ENCODE measurements at places on chromosomes 13 and 19.

DNA sequence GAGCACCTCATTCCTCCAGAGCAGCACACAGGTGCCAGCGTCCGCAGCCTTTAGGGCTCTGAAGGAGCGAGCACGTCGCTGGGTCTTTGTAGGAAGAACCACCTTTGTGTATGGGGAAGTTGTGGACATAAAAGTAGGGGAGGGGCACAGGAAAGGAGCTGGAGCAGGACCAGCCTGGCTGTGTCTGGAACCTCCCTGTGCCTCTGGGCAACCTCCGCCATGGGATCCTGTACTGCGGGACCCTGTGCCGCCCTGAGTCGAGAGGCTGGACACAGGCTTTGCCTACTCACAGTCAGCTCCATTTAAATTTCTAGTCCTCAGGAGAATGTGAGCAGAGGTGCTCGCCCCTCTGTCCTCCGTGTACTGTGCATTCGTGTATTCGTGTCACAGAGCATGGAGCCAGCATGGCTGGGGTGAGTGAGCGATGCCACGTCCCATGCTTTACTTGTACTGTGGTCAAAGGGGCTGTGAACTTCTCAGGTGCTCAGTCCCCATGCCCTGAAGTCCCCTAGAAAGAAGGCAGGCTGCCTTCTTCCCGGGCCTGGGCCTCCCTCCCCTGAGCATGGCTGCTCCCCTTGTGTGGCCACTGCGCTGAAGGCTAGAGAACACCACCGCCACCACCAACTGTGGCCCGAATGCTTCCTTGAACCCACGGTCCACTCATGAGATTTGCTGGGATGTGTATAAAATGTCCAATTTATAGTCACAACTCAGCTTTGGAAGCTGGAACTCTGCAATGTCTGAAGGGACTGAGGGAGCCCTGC, 99.9 kb downstream of the TEX29 start:
- DNase-seq: no peak

DNA sequence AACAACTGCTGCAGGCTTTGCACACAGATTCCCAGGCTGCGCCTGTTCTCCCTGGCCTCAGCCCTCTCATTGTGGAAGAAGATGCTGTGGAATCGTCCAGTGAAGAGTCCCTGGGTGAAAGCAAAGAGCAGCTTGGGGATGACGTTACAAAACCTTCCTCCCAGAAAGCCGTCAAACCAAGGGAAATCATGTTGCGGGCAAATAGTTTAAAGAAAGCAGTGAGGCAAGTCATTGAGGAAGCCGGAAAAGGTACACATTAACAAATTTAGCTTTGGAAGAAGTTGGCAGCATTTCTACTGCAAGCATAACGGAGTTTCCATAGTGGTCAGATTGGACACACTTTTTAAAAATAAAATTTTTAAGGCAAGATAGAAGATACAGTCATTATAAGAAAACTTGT, 82.9 kb upstream of the AKAP11 start:
- DNase-seq: no peak

GRCh38 chr13:49183672-49184325, 36.3 kb upstream of the MLNR start:
- DNase-seq: no peak

- no peak for DNase-seq
Measured at GRCh38 chr19:44666852-44667556, 4.3 kb upstream of the CEACAM19 start.

GRCh38 chr19:10292789-10293636, 3.3 kb downstream of the ICAM5 start:
- no peak for DNase-seq

DNA sequence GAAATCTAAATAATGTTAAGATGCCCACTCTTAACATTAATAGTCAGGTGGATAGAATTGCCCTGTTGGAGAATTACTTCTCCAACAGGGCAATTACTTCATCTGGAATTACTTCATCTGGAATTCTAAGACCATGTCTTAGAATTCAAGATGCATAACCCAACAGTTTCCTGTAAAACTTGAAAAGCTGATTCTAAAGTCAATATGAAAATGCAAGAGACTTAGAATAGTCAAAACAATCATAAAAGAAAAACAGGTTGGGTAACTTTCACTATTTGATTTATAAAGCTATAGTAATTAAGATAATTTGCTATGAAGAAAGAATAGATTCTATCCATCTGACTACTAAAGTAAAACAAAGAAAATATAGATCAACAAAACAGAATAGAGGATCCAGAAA, 75.2 kb downstream of the ABCC4 start:
- no peak for DNase-seq

- DNase-seq: no peak
Measured at GRCh38 chr13:30743319-30744055, 8.1 kb downstream of the ALOX5AP start.

DNA sequence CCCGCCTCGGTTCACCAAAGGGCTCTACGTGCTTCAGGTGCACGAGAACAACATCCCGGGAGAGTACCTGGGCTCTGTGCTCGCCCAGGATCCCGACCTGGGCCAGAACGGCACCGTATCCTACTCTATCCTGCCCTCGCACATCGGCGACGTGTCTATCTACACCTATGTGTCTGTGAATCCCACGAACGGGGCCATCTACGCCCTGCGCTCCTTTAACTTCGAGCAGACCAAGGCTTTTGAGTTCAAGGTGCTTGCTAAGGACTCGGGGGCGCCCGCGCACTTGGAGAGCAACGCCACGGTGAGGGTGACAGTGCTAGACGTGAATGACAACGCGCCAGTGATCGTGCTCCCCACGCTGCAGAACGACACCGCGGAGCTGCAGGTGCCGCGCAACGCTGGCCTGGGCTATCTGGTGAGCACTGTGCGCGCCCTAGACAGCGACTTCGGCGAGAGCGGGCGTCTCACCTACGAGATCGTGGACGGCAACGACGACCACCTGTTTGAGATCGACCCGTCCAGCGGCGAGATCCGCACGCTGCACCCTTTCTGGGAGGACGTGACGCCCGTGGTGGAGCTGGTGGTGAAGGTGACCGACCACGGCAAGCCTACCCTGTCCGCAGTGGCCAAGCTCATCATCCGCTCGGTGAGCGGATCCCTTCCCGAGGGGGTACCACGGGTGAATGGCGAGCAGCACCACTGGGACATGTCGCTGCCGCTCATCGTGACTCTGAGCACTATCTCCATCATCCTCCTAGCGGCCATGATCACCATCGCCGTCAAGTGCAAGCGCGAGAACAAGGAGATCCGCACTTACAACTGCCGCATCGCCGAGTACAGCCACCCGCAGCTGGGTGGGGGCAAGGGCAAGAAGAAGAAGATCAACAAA, 2.6 kb downstream of the PCDH17 start:
- DNase-seq: no peak

GRCh38 chr13:102709536-102709935, 14.7 kb upstream of the METTL21C start:
- DNase-seq: no peak

DNA sequence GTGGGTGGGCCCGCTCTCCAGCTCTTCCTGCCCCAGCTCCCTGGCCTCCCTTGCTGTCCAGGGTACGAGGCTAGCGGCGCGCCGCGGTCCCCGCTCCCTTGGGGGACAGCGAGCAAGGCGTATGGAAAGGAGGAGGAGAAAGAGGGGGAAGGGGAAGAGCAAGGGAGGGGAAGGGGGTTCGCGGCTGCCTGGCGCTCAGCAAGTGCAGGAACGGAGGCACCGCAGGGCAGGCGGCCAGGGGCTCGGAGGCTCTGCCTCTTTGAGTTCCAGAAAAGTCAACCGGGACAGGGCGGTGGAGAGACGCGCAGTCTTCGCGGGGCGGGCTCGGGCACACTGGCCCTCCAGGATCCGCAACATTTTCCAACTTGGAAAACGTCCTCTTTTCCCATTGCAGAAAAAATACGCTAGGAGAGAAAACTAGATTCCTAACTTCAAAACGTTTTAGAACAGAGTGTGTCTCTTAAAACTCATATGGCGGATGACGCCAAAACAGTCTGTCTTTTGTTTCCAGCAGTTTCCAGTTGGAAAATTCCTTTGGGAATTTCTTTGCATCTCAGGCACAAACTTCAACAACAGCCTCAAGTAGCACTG, 23.1 kb upstream of the TNFRSF19 start:
- no peak for DNase-seq

- DNase-seq: no peak
Measured at GRCh38 chr13:33918199-33918932, 100.4 kb downstream of the RFC3 start.

GRCh38 chr19:55486043-55486970, 1.3 kb downstream of the NAT14 start:
- no peak for DNase-seq

- DNase-seq: peak; percentile 14
Measured at GRCh38 chr19:3163230-3163886, 15.2 kb upstream of the S1PR4 start.
